ENCODE measurements at places on chromosomes 2 and 18. TPM values are rescaled to one million over a fixed set of nuclear protein-coding genes. Genes with fewer than 3 reads are reported as not detected.

Gene COL4A4
- not detected for total RNA-seq

Gene ZNF892
- total RNA-seq = 4.3 TPM

Gene MC5R
- not detected for total RNA-seq

Gene ABCG8
- not detected for total RNA-seq

Gene TNFRSF11A
- total RNA-seq = 1.6 TPM

Gene FSIP2
- total RNA-seq = not detected

Gene REG1A
- total RNA-seq = not detected

Gene C18orf54
- total RNA-seq = 10.9 TPM

Gene RFTN2
- total RNA-seq = not detected

Gene PLCD4
- total RNA-seq = not detected

Gene TDRD15
- not detected for total RNA-seq

Gene IHH
- not detected for total RNA-seq

Gene TPO
- total RNA-seq = not detected

Gene CD207
- total RNA-seq = not detected

Gene ASPRV1
- 0.61 TPM for total RNA-seq

Gene CAPN14
- 0.30 TPM for total RNA-seq

Gene TEX44
- total RNA-seq = not detected

Gene C2orf80
- total RNA-seq = not detected

Gene SCN2A
- not detected for total RNA-seq

Gene REG1B
- not detected for total RNA-seq

Gene CCBE1
- not detected for total RNA-seq

Gene MAL
- total RNA-seq = 30.7 TPM

Gene CLEC4F
- not detected for total RNA-seq

Gene ADAM23
- total RNA-seq = 0.57 TPM

Gene PRSS56
- total RNA-seq = not detected

Gene GALNT14
- total RNA-seq = 1.1 TPM

Gene IL18R1
- total RNA-seq = 25.8 TPM

Gene CD8A
- 433 TPM for total RNA-seq

Gene SLC30A3
- 0.59 TPM for total RNA-seq

Gene PDCD1
- total RNA-seq = 53.0 TPM

Gene STEAP3
- 0.44 TPM for total RNA-seq

Gene KRCC1
- 11.9 TPM for total RNA-seq

Gene IL18RAP
- total RNA-seq = 10.2 TPM

Gene TRIB2
- total RNA-seq = 4.5 TPM

Measured in activated CD8-positive, alpha-beta memory T cell treated with anti-CD3 and anti-CD28 coated beads for 36 hours (primary cell).